ENCODE measurements at places on chromosomes 12 and 14.

DNA sequence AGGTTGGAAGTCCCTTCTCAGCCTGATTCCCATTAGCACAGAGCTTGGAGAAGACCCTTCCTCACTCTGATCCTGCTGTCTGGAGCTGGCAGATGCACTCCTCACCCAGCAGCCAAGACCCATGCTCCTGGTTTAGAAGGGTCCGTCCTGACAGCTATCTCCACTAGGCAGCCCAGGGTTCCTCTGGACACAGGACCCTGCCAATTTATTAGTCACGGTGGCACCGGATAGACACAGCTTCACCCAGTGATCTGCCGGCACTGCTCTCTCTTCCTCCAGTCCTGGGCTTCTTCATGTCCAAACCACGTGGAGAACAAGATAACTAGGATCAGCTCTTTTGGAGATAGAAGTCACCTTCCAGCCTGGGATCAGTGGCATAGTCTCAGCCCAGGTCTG, 26.2 kb upstream of the TCL1B start:
- no peak for DNase-seq

DNA sequence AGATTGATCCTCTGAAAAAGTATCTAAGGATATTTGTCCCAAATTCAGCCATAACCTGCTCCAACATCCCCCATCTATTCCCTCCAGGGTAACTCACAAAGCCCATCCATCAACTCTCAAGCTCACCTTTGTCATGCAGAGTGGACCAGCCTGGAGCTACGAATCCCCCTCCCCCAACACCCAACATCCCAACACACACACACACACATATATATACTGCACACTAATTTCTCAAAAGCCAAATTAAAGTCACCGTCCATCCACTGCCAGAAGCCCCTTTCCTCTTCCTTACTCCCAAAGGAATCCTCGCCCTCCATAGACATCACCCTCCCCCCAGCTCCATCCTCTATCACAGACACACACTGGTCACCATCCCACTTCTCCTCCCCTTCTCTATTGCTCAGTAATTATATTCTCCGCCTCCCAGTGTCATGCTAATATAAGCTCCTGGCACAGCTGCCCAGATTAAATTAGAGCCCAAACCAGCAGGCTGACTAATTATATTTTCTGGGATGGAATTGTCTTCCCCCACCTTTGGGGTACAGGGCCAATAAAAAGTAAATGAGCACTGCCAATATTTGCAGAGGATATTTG, 13.5 kb upstream of the TESPA1 start:
- no peak for DNase-seq

GRCh38 chr12:124044809-124045321, 71.8 kb downstream of the ZNF664 start:
- DNase-seq, result no peak

GRCh38 chr14:103735439-103735814, 19.8 kb downstream of the ZFYVE21 start:
- no peak for DNase-seq

DNA sequence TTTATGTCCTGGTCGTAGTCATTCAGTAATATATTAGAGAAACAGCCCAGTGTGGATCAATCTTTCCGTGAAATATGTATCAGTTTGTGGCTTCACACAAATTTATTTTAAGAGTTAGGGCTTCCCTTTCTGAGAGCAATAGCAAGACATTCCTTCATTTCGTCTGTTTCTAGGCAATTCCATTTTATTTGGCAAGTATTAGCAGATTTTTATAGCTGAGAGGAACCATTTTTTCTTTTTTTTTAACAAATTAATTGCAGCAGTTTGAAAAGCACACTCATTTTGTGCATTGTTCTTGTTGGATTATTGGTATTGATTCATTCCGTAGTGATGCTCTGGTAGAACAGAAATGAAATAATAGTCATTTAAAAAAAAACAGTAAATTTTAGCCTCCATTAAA, 132.9 kb downstream of the SRGAP1 start:
- no peak for DNase-seq

DNA sequence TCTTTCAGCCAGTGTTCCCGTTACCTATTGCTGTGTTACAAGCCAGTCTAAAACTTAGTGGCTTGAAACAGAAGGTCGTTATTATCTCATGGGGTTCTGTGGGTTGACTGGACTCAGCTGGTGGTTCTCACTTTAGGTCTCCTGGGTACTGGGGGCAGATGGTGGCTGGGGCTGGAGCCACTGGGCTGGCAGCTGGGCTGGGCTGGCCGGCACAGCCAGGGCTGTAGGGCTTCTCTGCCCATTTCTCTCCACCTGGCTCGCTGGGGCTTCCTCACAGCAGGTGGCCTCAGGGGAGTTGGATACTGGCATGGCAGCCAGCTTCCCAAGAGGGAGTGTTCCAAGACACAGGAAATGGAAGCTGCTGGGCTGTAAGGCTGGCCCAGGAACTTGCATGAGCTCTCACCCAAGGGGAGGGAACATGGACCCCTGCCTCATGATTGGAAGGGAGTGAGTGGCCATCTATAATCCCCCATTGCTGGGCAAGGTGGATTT, 27.0 kb downstream of the TUNAR start:
- DNase-seq, result no peak

GRCh38 chr14:69703047-69704039, 63.6 kb upstream of the SRSF5 start:
- no peak for DNase-seq

DNA sequence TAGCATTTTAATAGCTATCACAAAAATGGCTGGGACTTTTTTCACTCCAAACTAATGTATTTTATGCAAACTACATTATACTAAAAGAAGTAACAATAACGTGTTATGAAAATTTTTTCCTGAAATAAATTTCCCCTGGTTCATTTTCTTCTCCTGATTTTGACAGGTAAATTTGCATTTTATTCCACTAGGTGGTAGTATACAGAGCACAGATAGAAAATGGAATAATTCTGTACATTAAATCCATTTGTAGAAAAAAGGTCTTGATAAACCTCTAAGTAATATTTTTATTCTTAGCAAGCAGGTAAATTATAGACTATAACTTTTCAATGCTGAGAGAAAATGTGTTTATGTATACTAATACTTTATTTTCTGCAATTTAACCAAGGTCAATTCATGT, 96.5 kb downstream of the BCAT1 start:
- no peak for DNase-seq

- DNase-seq, result no peak
Measured at GRCh38 chr12:109475121-109475520, 2.0 kb downstream of the KCTD10 start.

GRCh38 chr12:24850496-24850895, 98.4 kb downstream of the BCAT1 start:
- DNase-seq, result no peak

GRCh38 chr12:122308811-122309210, 42.5 kb upstream of the VPS33A start:
- no peak for DNase-seq

GRCh38 chr12:87827638-87828264, 201.4 kb downstream of the C12orf50 start:
- DNase-seq, result no peak

DNA sequence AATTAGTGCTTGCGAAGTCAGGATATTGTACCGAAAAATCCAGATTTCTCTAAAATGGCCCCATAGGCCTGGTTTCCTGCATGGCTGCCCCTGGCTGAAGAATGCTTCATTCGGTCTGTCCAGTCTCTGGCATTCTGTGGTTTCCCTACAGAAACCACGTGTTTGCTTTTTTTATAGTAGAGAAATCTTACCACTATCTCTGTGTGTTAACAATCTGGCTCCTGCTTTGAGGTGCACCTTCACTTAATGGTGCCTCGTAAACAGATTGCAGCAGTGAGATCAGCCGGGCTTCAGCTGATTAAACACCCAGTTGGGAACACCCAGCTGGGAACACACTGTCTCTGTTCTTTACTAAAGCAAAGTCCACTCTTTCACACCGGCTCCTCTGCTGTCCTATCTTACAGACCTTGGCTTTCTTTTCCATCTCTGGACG, 6.7 kb upstream of the DNAAF2 start:
- no peak for DNase-seq

GRCh38 chr12:54016478-54016964, 7.7 kb downstream of the HOXC8 start:
- DNase-seq, result no peak

DNA sequence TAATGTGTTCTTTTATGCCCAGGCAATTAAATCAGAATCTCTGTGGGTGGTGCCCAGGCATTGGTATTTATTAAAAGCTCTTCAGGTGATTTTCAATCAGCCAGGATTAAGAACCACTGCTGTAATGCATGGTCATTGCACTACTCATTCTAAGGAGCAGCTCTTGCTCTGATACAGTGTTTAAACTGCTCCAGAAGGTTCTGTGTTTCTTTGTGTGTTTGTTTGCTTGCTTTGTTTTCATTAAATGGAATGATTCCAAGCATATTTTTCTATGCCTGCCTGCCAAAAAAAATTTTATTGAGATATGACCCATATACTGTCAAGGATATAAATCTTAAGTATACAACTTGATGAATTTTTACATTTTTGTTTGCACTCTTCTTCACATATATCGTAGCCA, 54.0 kb downstream of the KCNK13 start:
- DNase-seq, result no peak

- peak; percentile 86 for DNase-seq
Measured at GRCh38 chr14:24146453-24146977, at the start of gene PSME2. Gene PSME2 (minus strand): TSS chr14:24146610. CDS start chr14:24146581, 29 bp downstream.

GRCh38 chr12:113077859-113078255, 21.3 kb downstream of the DTX1 start:
- no peak for DNase-seq

GRCh38 chr12:120115692-120116440, 687 bp downstream of the RAB35 start:
- DNase-seq, result no peak

- no peak for DNase-seq
Measured at GRCh38 chr12:120783197-120783596, 57.6 kb downstream of the ACADS start.

DNA sequence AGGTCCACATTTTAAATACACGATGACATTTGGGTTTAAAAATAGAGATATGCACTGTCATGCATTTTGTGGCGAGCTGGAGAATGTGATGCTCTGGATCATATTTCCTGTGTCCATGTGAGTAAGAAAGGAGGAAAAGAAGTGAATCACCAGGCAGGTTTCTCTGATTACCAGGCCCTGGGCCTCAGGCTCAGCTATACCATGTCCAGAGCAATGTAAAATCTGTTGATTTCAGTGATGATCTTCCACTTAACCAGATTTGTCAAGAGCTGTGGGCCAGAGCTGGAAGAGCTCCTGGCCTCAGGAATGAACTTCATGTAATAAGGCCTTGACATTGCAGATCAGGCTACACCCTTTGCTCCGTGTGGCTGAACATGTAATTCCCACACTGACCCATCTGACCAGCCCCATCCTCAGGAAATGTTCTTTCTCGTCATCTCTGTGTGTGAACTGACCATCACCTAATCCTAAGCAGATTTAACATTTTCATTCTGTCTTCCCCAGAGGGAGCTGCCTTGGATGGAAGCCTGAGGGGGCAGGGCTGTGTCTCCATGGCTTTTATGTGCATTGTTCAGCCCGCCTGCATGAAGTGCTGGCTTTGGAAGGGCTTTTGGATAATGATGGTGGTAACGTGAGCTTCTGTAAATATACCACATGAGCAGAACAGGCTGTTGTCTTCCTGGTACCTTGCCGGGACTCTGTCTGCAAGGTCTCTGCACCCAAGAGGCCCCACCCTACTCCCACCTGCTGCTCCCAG, 54.5 kb downstream of the CRACR2A start:
- no peak for DNase-seq

DNA sequence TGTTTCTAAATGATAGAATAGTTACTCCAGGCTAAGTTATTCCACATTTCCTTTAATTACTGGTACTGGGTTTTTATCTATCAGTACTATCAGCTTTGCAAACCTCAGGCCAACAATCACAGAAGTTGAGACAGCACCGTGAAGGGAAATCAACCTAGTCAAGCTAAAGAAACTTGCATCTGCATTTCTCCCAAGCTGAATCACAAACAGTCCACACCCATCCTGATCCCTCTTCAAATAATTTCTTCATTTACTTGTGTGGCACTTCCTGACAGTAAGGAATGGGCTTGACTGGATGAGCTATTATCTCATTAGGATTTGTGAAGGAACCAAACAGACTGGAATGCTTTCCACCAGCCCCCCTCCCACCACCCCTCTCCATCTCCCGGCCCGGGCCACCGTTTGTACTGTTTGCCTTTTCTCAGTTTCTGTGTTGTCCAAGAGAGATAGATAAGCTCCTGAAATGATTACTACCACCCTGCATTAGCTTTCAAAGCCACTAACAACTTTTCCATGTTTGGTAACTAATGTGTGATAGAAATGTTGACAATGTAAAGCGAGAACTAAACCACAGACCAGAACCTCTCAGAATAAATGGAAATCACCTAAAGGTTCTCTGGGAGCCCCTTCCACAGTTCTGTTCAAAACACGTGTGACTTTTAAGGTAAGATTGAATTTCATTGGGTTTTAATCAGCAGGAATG, 236.3 kb downstream of the SLC25A21 start:
- DNase-seq, result no peak

DNA sequence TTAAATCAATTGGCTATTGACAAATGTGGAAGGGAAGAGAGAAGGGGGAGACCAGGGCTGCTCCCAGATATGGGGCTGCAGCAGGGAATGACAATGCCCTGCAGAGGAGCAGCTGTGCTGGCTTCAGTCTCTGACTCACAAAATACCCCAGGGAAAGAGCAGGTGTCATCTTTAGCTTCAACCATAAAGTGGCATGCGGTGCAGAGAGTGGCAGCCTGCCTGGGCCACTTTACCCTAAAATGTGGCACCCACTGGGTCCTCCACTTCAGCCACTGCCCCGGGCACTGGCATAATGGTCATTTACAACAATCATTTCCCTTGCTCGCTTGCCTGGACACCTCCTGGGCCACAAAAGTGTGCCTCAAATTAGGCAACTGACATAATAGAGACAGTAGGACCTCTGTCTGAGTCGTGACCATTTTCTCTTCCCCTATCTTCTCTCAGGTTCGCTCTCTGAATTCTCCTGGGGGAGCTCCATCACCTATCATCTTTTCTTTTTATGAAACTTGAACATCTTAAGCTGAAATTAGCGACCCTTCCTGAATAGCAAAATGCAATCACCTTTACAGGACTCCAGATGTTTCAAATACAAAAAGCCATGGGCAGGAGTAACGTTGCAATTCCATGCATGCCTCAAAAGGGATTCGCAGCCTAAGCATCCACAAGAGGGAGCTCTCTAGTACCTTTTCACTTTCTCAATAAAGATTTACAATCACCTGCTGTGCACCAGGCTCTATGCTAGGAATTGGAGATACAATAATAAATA, 179.9 kb upstream of the ATF7IP start:
- DNase-seq, result no peak

- DNase-seq, result no peak
Measured at GRCh38 chr14:93903342-93904184, 23.6 kb upstream of the FAM181A start.

- DNase-seq, result no peak
Measured at GRCh38 chr14:87526731-87527130, 466.3 kb downstream of the GALC start.

GRCh38 chr14:58663494-58664111, 25.8 kb downstream of the DACT1 start:
- DNase-seq, result no peak
